Vagina (tissue), 2 donors: ENCODE measurements at places on chromosomes 7 and 10.

GRCh38 chr10:116836902-116837523, 12.3 kb upstream of the ENO4 start:
- no peak for DNase-seq

- no peak for DNase-seq
Observed at GRCh38 chr10:59873896-59874295, 32.5 kb downstream of the CCDC6 start.

DNA sequence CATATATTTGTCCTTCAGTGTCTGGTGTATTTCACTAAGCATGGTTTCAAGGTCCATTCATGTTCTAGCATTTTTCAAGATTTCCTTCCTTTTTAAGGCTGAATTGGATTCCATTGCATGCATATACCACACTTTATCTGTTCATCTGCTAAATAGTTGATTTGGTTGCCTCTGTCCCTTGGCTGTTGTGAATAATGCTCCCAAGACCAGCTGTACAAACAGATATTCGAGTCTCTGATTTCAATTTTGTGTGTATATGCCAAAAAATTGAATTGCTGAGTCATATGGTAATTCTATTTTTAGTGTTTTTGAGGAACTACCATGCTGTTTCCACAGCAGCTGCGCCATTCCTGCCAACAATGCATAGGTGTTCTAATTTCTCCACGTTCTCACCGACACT, 216.4 kb downstream of the NRG3 start:
- no peak for DNase-seq

DNA sequence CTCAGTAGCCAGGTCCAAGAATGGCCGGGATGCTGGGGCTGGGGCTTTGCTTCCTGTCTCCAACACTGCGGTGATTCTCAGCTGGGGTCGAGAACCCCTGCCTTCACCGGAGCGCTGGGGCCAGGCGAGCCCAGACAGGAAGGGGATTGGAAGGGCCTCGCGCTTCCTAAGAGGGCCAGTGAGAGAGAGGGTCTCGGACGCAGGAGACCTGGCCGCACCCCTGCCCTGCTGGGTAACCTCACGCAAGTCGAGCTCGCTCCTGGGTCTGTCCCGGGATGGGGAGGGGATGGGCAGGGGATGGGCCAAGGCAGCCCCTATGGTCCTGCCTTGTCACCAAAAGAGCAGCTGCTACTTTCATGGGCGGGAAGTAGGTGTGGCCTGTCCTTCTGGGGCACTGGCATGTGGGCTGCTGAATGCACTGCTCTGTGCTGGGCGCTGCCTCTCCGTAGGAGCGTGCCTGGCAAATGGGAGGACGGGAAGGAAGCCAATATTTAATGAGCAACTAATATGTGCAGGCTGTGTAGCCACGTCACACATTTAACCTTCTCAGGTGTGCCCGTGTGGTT, 20.0 kb downstream of the KCNK18 start:
- no peak for DNase-seq

- DNase-seq = no peak
Observed at GRCh38 chr7:24979470-24979862, 512 bp downstream of the OSBPL3 start.
